ENCODE measurements at places on chromosomes 1 and 21.
A peak's percentile ranks its signal among the peaks of the same experiment; 100 is the strongest.

- no peak for DNase-seq
Observed at GRCh38 chr1:41444785-41445184, 39.7 kb downstream of the EDN2 start.

- DNase-seq = no peak
Observed at GRCh38 chr1:14094611-14095400, 394.8 kb downstream of the PRDM2 start.

GRCh38 chr1:36304970-36305914 lies 926 bp upstream of the SH3D21 start:
- DNase-seq = peak; percentile 14

DNA sequence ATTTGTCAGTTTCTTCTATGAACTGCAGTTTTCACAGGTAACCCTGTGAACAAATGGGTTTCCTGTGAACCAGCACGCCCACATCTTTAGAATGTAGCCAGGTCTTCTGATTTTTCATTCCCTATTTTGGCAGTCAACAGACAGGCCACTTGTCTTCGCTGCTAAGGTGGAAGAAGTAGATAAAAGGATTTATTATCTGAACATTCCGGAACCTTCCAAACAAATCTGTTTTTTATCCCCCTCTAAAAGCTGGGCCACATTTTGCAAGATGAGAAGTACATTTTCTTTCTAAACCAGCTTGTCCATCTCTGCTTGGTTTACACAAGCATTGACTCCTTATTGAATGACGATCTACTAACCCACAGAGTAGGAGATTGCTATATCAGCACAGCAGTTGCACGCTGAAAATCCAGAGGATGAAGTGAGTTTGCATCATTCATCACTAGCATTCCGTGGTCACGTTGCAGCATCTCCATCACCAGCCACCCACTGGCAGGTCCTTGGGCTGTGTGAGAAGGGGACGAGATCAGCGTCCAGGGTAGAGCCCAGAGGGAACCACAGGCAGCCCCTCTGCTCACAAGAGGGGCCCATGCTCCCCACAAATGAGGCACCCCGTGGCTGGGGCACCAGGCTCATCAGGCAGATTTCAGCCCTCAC lies 83.5 kb downstream of the TOMM20 start:
- DNase-seq = peak; percentile 51

DNA sequence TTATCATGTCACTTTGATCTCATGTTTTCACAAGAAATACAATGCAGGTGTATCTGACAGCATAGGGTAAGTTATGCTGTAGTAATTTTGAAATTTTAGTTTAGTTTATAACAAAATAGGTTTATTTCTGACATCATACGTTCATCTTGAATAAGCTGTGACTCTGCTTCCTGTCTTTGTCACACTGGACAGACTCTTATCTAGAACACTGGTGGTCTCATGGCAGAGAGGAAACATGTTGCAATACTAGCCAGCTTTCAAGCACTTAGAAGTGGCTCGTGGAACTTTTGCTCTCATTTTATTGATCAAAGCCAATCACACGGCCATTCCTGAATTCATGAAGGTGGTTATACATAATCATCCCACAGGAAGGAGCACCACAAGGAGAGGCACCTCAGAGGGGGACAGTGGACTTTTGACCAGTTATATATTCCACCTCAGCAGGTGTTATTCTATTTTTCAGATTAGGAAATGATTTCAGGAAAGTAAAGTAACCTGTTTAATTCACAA lies 46.5 kb downstream of the CYP2J2 start:
- DNase-seq = no peak

- DNase-seq = no peak
Observed at GRCh38 chr21:35294231-35294898, 245.3 kb upstream of the RUNX1 start.

DNA sequence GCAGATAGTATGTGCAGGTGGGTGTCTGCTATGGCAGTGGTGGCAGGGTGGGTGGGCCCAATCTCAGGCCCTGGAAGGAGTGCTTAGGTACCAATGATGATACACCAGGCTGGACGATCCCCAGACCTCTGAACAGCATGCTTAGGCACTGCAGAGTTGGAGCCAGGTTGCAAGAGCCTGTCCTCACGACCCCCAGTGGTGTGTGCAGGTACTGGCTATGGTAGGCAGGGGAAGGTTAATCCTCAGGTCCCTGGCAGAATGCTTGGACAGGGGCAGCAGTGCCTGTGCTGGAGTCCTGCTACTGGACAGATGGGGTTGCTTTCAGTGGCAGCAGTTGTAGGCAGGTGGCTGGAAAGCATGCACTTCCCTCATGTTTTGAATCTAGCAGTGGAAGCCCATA lies 100.5 kb upstream of the NEK7 start:
- peak; percentile 6 for DNase-seq

GRCh38 chr1:212976586-212976985 lies 26.2 kb downstream of the VASH2 start:
- no peak for DNase-seq

- DNase-seq = no peak
Observed at GRCh38 chr1:42734201-42735035, 5.6 kb downstream of the CLDN19 start.

DNA sequence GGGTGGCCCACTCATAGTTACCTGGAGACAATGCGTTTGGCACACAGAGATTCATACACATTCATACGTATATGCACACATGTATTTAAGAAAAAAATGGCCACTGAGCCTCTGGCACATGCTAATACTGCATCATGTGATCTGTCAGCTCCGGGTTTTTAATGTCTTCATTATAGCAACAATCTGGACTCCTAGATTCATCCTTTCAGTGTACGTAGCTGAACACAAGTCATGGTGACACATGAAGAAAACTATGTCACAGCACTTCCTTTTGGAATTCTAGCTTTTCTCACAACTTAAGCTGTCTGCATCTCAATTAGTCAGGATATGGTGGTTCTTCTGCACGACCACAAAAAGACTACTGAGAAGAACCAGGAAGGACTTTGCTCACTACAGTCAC lies 24.7 kb downstream of the HSF2BP start:
- peak; percentile 56 for DNase-seq

DNA sequence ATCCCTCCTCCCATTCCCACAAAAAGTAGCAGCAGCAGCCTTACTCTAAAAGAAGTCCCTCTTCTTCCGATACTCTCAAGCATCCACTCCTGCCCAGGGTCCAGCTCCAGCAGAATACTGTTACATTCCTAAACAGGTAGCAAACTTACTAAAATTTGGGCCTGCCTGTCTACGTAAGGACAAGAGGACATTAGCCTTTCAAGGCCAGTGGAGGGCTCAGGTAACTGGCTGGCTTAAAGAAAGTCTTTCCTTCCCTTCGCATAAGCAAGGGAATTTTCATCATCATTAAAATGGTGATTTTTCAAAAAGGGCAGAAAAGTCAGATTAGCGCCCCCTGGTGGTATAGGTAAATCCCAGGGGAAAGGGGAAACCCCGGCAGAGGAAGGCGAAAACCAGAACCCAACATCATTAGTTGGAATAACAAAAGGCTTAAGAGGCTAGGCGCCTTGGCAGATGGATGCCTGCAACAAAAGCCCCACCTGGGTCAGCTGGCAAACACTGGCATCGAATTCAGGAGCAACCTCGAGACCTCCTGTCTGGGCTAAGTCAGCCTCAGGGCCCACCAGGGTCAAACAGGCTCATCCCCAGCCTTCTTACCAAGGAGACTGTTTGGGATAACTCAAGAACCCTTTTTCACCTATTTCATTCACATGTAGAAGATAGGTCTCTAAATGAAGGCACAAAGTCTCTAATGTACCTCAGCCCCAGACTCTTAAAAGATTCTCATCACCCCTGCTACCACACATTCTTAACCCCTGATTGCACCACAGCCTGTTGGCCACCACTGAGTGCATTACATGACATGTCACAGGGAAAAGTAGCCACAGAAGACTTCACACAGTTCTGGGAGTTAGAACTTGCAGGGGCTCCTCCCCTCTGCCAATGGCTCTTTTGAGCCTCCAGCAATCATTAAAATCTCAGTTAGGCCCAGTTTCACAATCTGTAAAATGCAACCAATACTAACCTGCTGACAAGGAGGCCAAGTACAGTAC lies 36.7 kb downstream of the ERI3 start:
- peak; percentile 57 for DNase-seq

GRCh38 chr1:212749821-212750535 lies 41.6 kb downstream of the NSL1 start:
- peak; percentile 84 for DNase-seq

Data from EL (cell line).